ENCODE measurements at places on chromosomes 2 and 18.

- DNase-seq, result no peak
Observed at GRCh38 chr2:25159949-25160348, 8.4 kb downstream of the POMC start.

- no peak for DNase-seq
Observed at GRCh38 chr18:45854036-45854586, 28.6 kb downstream of the SIGLEC15 start.

GRCh38 chr2:64017811-64018700 lies 1.2 kb downstream of the VPS54 start:
- DNase-seq, result no peak

GRCh38 chr2:239143858-239144712 lies 256.7 kb downstream of the HDAC4 start:
- DNase-seq, result no peak

- no peak for DNase-seq
Observed at GRCh38 chr2:200219309-200220113, 87.0 kb upstream of the SPATS2L start.

DNA sequence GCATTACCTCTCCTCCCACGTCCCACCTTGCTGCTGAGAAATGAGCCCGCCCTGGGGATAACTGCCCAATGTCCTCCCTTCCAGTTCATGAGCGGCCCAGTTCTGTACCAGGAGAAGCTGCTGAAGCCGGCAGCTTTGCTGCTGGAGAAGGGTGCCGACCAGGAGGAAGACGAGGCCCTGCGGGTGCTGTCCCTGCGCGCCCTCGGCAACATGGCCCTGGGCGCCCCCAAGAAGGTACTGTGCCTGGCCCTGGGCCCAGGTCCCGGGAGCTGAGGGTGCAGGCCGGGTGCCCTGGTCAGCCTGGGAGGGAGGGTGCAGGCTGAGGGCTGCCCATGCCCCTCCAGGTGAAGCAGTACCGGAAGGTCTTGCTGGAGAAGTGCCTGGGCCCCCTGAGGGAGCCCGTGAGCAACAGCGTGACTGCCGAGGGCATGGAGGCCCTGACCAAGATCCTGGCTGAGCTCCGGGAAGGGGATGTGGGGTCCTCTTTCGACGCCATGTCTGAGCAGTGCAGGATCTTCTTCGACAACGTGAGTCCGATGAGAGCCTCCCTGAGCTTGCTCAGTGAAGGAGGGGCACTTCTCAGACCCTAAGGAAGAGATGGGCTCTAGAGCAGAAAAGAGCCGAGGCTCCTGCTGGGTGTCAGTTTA lies 25.7 kb downstream of the HJURP start:
- peak; percentile 41 for DNase-seq

GRCh38 chr2:136750065-136750464 lies 15.3 kb upstream of the THSD7B start:
- DNase-seq, result no peak

GRCh38 chr2:7767902-7768301 lies 850.7 kb downstream of the RNF144A start:
- no peak for DNase-seq

DNA sequence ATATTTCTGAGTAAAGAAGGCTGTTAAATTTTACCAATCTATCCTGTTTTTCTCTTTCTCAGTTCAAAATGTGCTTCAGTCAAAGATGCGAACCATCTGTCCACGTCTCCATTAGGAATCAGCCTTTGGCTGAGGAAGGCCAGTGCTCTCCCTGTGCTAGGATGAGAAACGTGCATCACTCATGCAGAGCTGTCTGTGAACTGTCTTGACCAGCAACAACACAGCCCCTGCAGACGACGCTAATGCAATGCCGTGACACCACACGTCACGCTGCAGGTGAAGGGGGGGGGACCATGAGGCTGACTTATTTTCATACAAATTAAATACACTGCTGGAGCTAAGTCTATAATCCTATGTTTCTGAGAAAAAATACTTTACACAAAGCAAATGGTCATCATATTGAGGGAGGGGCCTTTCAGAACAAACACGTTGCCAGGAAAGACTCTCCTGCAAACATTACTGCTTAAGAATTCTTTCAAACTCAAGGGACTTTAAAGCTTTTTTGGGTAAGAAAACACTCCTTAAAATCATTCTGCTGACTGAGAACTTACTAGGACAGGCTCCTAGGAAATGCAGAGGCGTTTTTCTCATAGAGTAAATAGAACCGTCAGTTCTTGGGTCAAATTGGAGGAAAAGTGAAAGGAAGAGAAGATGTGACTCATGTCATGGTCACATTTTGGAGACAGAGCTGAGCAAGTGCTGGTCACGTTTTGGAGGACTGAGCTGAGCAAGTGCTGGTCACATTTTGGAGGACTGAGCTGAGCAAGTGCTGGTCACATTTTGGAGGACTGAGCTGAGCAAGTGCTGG lies 97.0 kb downstream of the MBP start:
- DNase-seq, result no peak

- no peak for DNase-seq
Observed at GRCh38 chr2:70851704-70852103, 16.1 kb upstream of the CD207 start.

- no peak for DNase-seq
Observed at GRCh38 chr2:161424394-161424769, 8.3 kb downstream of the TBR1 start.

- DNase-seq, result no peak
Observed at GRCh38 chr2:205170399-205170798, 511.9 kb upstream of the NRP2 start.

GRCh38 chr2:78870343-78870967 lies 155.0 kb upstream of the REG3G start:
- no peak for DNase-seq

DNA sequence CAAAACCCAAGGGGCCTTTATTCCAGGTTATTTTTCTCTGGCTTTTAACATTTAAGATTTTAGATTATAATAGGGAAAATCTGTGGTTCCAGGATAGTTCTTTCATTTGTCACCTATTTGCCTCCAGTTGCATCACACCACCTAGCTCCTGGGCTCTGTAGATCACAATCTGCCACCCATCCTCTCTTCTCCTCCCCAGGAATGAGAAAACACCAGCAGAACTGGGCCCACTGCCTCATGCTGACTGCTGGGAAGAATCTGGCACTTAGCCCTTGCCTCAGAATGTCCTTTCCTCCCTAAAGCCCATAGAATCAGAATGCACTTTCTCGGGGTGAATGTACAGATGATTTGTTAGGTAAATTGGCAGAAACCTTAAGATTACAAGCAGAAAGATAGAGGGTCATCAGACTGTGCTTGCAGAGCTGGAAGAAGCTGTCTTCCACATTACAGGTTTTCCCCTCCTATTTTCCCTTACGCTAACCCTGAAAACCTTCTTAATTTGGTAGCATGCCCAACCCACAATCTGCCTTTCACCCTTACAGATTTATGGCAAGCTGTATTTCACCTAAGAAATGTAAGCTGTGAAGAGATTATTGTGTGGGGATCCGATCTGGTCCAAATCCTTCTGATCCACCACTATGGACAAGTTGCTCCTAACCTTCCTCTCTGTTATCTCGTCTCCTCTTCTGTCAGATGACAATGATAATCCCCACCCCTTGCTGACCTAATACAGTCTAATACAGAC lies 72.6 kb downstream of the LRRC30 start:
- no peak for DNase-seq

DNA sequence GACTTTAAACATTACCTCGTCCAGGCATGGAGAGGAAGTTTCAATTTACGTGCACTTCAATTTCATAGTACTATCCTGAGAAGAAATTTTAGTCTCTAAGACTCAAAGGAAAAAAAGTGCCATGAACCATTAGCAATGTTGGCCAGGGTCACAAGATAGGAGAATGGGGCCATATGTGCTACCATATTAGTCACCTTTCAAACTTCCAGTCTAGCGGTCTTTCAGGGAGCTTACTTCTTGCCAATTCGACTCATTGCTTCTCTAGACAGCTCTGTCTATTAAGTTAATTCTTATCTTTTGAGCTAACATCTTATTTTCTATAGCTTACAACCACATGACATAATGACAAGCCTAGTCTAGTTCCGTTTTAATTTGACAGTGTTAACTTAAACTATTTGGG lies 129.1 kb downstream of the ANKRD44 start:
- no peak for DNase-seq

DNA sequence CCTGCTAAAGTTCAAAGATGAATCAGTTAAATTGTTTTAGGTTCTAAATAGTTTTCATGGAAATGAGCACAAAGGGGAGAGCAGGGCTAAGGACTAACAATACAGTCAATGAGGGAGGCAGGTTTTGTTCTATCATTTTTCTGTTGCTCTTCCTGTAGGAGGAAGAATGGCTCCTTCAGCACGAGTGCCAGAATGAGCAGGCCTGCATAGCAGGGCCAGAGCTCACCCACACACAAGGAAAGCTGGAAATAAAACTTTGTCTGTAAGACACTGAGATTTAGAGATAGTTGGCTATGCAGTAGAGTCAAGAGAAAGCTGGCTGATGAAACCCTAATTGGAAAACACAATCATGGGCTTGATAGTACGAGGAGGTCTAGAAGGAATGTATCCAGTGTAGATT lies 313.3 kb downstream of the MBD2 start:
- DNase-seq, result no peak

- no peak for DNase-seq
Observed at GRCh38 chr2:171410101-171410500, 23.7 kb downstream of the METTL8 start.

- DNase-seq, result no peak
Observed at GRCh38 chr2:13698847-13699246, 933.7 kb upstream of the LRATD1 start.

- DNase-seq, result no peak
Observed at GRCh38 chr2:39023649-39024048, 97.2 kb downstream of the SOS1 start.

DNA sequence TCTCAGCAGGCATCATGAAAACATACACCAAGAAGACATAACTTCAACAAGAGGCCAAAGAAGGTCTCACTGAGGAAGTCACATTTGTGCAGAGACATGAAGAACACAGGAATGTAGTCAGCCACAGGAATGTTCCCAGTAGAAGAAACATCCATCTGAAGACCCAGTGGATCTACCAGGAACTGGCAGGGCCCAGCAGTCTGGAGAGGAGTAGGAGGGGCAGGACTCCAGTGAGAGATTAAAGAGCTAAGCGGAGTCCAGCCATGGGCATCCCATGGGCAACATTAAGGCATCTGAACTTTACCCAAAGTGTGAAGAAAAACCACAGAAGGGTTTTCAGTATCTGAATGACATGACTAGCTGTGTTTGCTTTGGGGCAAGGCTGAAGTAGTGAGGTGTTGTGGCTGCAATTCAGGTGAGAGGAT lies 103.1 kb downstream of the UPP2 start:
- no peak for DNase-seq

- no peak for DNase-seq
Observed at GRCh38 chr2:65367524-65367923, 64.9 kb downstream of the SPRED2 start.

DNA sequence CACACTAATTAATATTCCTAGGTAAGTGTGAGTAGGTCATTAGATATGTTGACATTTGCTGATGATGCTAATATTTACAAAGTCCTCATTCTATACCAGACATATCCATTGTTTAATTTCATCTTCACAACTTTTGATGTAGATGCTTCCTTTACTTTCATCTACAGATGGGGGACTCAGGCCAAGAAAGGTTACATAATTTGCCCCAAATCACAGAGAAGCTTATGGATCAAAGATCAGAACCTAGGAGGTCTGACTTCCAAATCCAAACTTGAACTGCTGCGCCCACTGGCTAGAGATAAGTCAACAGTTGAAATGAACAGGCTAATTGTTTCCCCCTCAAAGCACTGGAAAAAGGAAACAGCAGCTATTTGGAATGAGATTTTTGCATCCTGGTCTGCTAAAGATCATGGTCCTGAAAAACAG lies 95.6 kb upstream of the TMEM178A start:
- DNase-seq, result no peak

DNA sequence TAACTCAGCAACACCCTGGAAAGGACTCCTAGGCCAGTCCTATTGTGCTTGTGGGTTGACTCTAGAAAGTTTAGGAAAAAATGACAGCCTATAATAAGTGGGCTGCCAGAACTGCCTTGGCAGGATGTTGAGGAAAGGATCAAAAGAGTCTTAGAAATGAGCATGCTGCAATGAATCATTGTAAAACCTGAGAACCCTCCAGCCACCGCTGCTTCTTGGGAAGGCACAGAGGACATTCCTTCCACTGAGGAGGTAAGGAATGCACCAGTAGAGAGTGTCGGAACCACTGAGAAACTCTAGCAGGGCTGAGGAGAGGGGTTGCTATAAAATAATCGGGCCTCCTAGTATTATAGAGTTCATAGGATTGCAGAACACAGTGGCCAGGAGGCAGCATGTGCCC lies 146.7 kb upstream of the SMIM21 start:
- DNase-seq, result no peak

GRCh38 chr2:46781468-46782189 lies 134.0 kb downstream of the MCFD2 start:
- no peak for DNase-seq

- no peak for DNase-seq
Observed at GRCh38 chr2:224847381-224847780, 131.2 kb upstream of the CCDC195 start.

All from coronary artery (tissue), 2 donors.